Activated CD4-positive, alpha-beta T cell treated with anti-CD3 and anti-CD28 coated beads for 36 hours (primary cell): ENCODE measurements at places on chromosomes 12 and 14. TPM values are rescaled to one million over a fixed set of nuclear protein-coding genes. Genes with fewer than 3 reads are reported as not detected.

Gene PAPOLA
- 190 TPM for total RNA-seq

Gene CD4
- total RNA-seq: 206 TPM

Gene SLC5A8
- not detected for total RNA-seq

Gene FLVCR2
- total RNA-seq: 3.2 TPM

Gene EIF2S3B
- total RNA-seq: 1.8 TPM
